ENCODE measurements at places on chromosomes 1 and 21.
A peak's percentile ranks its signal among the peaks of the same experiment; 100 is the strongest.

- DNase-seq: no peak
Measured at GRCh38 chr1:43549921-43550597, 19.4 kb downstream of the PTPRF start.

DNA sequence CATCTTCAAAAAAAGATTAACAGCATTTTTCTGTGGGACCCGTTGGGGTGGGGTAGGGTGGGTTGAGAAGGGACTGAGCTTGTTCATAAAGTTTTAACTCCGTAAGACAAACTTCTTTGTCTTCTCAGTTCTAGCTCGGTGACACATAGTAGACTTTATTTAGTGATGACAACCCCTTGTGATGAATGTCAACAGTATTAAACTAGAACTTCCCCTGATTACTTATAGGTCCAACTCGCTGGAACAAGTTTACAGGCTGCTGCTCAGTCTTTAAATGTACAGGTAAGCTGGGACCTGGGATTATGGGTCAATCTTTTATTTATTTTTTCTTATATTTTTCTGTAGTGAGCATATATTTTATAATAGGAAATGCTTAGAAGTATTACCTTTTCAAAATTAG, 148.4 kb downstream of the CD247 start:
- no peak for DNase-seq

DNA sequence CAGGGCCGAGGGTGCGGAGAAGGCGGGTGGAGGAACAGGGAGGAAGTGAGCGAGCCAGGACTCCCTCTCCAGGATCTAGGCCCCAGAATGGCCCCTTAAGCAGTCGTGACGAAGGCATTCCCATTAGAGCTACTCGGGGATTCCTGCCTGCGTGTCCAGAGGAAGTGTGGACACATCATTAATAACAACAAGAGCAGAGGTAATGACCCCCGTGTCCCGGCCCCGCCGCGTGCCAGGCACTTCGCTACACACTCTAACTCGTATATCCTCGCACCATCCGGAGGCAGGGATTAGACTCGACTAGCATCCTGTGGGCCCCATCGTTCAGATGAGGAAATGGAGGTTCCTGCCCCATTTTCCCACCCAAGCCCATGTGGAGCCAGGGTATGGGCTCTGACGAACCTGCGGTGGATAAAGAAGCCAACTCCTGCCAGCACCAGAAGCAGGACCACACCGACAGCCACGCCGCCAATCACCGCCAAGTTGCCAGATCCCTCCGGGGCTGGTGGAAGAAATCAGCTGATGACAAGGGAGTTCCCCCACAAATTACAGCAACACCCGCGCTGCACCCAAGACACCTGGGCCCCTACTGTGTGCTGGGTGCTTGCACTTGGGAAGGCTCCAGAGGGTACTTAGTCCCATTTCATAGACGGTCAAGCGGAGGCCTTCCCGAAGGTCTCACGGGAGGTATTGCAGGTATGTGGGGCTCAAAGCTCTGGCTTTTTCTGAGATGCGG, 21.6 kb downstream of the EPHA2 start:
- no peak for DNase-seq

DNA sequence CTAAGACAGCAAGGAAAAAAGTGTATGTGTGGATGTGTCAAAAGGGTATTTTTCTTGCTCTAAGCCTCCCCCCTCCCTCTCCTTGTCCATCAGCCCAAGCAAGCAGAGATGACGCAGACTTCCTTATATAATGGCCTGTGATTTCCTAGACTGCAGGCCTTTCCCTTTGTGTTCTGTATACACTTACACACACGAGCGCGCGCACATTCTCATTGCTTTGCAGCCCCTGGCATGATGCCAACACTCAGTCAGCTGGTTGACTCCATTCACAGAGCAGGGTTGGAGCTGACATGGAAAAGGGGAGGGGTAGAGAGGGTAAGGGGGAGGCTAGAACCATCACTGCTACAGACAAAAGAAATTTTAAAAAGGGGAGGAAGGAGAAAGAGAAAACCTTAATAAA, 41.8 kb downstream of the GATAD2B start:
- no peak for DNase-seq

DNA sequence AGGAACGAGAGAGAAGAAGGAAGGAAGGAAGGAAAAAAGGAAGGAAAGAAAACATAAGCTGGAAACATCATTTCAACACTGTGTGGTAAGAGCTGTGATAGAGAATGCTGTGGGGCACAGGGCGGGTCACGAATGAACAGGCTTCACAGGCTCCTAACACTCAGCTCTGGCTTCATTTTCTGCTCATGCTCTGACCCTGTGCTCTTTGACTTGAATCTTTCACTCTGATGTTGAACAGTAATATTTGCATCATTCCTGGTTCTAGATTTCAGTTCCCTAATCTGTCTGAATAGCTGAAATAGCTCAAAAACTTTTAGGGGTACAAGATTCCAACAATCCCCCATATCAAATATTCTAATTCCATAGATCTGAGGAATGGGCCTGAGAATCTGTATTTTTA, 207.3 kb downstream of the LHX8 start:
- no peak for DNase-seq

DNA sequence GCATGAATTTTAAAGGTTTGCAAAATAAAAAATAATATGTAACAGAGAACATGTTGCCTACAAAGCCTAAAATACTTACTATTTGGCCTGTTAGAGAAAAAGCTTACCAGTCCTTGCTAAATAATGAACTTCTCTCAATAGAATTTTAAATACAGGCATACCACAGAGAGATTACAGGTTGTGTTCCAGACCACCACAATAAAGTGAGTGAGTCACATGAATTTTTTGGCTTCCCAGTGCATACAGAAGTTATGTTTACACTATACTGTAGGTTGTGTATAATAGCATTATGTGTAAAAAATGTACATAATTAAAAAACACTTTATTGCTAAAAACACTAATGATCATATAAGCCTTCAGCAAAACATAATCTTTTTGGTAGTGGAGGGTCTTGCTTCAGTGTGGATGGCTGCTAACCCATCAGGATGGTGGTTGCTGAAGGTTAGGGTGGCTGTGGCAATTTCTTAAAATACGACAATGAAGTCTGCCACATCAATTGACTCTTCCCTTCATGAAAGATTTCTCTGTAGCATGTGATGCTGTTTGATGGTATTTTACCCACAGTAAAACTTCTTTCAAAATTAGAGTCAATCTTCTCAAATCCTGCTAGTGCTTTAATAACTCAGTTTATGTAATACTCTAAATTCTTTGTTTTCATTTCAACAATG, 48.6 kb downstream of the SCYL3 start:
- DNase-seq: no peak

- no peak for DNase-seq
Measured at GRCh38 chr21:42649122-42650032, 4.0 kb upstream of the PDE9A start.

GRCh38 chr1:165632491-165632890, 1.5 kb downstream of the MGST3 start:
- no peak for DNase-seq

DNA sequence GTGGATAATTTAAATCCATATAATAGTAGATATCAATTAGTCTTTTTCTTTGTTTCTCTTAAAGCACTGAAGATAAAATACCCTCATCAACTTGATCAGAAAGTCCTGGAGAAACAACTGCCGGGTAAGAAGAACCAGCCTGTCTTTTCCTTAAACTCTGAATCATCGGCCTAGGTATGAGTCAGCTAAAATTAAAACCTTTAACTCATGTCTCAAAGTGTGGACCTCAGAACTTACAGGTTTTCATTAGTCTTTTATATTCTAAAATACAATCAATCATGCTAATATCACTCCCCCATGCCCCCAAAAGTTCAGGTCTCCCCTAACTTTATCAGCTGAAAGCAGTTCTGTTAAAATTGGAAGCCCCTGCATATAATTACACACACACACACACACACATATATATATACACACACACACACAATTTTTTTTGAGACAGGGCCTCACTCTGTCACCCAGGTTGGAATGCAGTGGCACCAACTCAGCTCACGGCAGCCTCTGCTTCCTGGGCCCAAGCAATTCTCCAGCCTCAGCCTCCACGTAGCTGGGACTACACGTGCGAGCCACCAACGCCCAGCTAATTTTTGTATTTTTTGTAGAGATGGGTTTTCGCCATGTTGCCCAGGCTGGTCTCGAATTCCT, 61.3 kb downstream of the B3GALNT2 start:
- DNase-seq: no peak

- no peak for DNase-seq
Measured at GRCh38 chr1:216176970-216177369, 246.3 kb downstream of the USH2A start.

DNA sequence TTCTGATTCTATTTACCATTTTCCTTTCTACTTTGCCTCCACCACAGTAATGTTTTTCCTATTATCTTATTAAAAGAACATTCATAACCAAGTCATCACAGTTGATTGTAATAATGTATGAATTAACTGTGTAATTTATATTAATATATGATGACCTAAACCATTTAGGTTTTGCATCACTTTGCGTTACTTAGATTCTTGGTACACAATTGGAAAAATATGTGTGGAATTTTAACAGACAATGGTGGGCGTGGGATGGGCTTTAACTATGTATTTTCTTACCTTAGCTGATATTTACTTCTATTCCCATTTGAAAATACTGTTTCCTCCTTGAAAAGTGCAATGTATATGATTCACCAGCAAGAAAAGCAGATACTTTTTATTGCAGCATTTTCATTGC, 3.6 kb downstream of the KRTAP21-3 start:
- DNase-seq: no peak

DNA sequence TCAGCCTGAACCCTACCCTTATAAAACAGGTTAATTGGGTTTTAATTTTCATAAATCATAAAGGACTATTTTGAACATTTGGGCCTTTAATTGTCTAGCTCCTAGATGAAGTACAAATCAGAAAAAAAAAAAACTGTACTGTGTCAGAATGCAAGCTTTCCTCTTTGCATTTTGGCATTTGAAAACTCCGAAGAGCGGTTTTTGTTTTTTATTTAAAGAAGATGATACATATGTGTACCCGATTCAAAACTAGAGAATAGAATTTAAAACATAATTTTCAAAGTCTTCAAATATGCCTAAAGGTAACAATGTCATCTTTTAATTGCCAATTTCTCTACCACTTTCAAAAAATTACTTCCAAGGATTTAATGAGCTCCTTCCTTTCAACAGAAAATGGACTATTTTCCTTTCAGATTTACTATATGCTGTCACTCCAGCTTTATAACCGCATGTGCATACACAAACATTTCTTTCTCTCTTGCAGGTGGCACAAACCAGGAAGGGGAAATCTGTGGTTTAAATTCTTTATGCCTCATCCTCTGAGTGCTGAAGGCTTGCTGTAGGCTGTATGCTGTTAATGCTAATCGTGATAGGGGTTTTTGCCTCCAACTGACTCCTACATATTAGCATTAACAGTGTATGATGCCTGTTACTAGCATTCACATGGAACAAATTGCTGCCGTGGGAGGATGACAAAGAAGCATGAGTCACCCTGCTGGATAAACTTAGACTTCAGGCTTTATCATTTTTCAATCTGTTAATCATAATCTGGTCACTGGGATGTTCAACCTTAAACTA, 33.7 kb downstream of the MRPL39 start:
- DNase-seq: no peak

GRCh38 chr21:36209626-36210171, 53.1 kb downstream of the DOP1B start:
- DNase-seq: peak; percentile 12

GRCh38 chr1:100950781-100951180, 54.9 kb downstream of the SLC30A7 start:
- no peak for DNase-seq

DNA sequence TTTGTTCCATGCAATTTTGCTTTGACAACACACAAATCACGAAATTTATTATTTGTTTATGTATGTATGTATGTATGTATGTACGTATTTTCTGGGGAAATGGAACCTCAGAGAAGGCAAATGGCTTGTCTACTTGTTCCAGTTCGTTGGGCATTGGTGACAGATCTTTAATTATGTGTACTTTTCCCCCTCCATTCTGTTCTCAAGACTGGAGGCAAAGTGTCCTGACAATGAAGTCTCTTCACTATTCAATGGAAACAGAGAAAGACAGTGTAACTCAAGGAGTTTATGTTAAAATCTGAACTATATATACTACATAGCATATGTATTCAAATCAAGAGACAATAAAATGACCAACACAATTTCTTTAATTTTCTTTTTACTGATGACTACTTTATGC, 245.7 kb upstream of the PTBP2 start:
- DNase-seq: no peak

DNA sequence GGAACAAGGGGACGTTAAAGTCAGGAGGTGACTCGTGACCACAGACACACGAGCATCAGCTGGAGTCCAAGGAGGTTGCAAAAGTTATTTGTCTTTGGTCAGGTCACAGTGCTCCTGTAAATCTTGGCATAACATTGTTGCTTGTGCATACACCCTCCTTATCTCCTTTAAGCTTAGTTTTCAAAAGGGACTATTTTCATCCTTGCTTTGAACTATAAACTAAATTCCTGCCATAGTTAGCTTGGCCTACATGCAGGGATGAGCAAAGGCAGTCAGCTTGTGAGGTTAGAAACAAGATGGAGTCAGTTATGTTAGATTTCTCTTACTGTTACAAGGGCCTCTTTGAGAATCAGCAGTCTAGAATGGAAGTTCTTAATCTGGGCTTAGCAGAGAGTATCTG, 28.0 kb upstream of the FASLG start:
- DNase-seq: no peak

- DNase-seq: no peak
Measured at GRCh38 chr1:161481624-161482392, 23.4 kb upstream of the FCGR2A start.

DNA sequence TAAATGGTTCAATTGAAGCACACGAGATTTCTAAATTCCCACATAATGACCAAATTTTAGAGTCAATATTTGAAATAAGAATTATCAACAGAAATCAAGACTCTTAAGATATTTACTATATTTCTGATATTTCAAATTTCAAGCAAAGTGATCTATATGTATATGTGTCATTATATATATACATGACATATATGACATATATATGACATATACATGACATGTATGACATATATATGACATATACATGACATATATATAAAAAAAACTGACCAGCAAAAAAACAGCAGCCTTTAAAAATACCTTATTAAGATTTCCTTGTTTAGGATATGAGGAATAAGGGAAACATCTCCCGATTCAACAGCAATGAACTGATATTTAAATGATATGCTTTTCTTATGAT, 266.2 kb downstream of the FAF1 start:
- DNase-seq: no peak

GRCh38 chr1:78383923-78384322, 106.9 kb upstream of the PTGFR start:
- DNase-seq: no peak

DNA sequence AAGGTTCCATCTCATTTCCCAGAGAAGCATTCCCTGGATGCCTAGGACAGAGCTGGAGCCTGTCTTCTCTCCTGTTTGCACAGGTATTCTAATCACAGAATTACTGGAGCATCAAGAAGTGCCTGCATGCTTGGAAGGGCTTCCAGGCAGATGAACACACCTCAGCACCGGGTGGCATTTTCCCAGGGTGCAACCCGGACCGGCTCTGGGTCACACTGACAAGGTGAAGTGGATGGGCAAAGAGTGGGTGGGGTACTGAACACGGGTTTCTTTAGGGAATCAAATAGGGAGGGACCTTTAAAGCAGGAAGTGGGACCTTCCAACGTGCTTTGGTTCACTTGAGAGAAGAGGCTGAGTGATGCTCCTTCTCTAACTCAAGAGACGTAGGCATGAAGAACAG, 7.1 kb upstream of the PEF1 start:
- DNase-seq: no peak

- no peak for DNase-seq
Measured at GRCh38 chr21:29418813-29419212, 120.1 kb downstream of the BACH1 start.

- no peak for DNase-seq
Measured at GRCh38 chr1:246306415-246307037, 200.6 kb downstream of the SMYD3 start.

- no peak for DNase-seq
Measured at GRCh38 chr1:183837062-183837461, 32.1 kb downstream of the RGL1 start.

Data from stimulated activated CD4-positive, alpha-beta T cell treated with anti-CD3 and anti-CD28 coated beads, Interleukin-1b, Interleukin-23, amount 100 ng/mL, for 24 hours (primary cell).